ENCODE measurements at places on chromosomes 3 and 15.

GRCh38 chr15:43774062-43774461 lies 2.7 kb downstream of the ELL3 start:
- no peak for DNase-seq

DNA sequence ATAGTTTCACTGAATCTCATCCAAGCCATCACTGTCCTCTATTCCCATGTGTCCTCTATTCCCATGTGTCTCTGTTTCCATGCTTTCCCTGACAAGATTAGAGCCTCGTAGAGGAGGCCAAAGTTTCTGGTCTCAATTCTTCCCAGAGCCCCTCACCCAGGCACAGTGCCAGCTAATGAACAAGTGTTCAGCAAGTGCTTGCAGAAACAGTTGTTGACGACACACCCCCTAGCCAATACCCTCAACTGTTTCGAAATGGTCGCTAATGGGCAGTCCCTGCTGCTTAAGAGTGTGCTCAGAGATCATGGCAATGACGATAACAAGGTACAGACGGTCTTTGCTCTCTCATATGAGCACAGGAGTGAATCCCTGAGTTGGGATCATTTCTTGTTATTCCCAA lies 73.4 kb downstream of the FAM174B start:
- no peak for DNase-seq

DNA sequence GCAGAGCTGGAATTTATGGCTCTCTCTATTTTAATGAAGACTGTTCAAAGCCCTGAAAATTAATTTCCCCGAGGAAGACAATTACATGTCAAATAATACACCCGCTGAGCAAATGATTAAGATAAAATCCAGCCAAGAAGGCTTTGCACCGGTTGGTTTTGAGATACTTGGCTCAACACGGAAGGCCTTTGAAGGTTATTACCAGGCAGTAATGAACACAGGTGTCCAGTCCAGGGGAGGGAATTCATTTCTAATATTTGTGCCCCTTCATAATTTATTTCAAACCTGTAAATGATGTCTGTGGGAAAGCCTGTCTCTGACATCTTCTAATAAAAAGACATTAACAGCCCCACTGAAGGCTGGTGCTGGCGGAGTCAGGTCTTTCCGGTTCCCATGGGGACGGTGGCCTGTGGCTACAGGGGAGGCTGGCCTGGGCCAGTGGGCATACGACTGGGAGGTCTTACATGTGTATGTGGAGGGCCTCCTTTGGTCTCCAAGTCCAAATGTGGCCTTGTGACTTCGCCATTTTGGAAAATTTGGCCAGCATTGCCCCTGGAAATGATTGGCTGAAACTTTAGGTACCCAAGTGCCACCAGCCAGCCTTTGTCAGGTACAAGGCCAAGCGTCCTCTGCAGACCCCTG lies 49.9 kb upstream of the IQSEC1 start:
- DNase-seq, result no peak

DNA sequence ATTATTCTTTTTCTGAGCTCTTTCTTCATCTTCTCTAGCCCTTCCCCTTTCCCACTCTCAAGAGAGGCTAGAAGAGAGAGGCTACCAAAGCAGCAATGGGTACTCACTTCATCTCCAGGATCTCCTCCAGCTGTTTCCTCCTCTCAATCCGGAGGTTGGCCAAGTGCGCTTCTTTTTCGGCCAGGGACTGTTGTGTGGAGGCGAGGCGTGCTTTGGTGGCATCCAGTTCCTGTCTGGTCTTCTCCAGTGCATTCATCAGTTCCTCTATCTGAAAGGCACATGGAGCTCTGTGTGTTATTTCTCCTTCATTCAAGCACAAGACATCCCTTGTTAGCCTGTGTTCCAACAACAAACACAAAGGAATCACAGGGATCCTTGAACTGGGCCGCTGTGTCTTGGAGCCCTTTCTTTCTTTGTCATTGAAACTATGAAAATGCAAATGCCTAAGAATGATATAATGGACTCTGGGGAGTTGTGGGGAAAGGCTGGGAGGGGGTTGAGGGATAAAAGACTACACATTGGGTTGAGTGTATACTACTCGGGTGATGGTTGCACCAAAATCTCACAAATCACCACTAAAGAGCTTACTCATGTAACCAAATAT lies 401.3 kb upstream of the WNT5A start:
- DNase-seq, result no peak

GRCh38 chr3:171865191-171865865 lies 22.2 kb downstream of the TMEM212 start:
- DNase-seq, result no peak

- no peak for DNase-seq
Observed at GRCh38 chr15:25682340-25682739, 180.8 kb downstream of the ATP10A start.

- no peak for DNase-seq
Observed at GRCh38 chr3:69541711-69542088, 155.8 kb upstream of the FRMD4B start.

DNA sequence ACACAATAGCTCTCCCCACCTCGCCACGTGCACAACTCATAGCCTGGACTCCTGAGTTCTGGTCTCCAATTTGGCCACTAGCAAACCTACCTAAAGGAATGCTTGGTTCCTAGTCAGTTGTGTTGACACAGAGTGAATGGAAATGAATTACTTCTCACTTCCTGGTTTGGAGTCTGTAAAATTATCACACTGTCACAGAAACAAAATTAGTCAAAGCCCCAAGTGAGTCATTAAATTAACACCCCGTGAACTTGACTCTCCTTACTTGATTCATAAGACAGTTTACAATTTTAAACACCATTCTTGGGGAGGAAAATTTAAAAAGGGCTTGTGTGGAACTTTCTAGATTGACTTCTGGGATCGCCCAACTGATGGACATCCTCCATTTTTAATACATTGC lies 276.2 kb upstream of the CTNNB1 start:
- DNase-seq, result no peak

GRCh38 chr3:30245858-30246622 lies 360.4 kb upstream of the TGFBR2 start:
- DNase-seq, result no peak

DNA sequence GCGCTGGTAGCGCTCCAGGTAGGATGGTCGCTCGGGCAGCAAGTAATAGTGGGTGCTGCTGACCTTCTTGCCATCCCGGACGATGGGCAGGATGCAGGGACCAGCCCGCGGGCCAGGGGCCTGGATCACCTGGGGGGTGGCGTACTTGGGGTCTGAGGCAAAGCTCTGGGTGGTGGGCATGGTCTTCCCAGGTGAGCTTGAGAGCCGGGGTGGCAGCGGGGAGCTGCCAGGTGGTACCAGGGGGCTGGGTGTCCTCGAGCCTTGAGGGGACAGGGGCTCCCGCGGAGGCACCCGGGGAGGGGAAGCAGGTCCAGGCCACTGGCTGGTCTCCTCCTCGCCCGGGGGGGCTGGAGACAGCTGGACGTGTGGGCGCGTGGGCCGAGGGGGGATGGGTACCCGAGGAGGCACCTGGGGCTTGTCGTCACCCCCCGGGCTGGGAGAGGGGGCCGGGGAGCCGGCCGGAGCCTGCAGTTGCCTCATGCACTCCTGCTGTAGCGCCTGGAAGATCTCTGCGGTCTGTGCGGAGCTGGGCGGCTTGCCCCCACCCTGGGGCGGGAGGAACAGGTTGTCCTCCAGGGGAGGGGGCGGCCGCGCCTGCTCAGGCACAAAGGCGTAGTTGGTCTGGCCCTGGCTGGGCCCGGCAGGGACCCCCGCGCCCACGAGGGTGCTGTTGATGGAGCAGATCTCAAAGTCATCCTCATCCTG lies 40.6 kb downstream of the TNK2 start:
- DNase-seq, result no peak

GRCh38 chr15:68684476-68684875 lies 105.7 kb downstream of the CORO2B start:
- DNase-seq, result no peak
